Amygdala (tissue), 56 donors: ENCODE measurements at places on chromosomes 7 and 10.

GRCh38 chr7:11690395-11690794 lies 141.6 kb downstream of the THSD7A start:
- DNase-seq, result no peak

- no peak for DNase-seq
Measured at GRCh38 chr7:38211486-38211885, 33.4 kb downstream of the STARD3NL start.

DNA sequence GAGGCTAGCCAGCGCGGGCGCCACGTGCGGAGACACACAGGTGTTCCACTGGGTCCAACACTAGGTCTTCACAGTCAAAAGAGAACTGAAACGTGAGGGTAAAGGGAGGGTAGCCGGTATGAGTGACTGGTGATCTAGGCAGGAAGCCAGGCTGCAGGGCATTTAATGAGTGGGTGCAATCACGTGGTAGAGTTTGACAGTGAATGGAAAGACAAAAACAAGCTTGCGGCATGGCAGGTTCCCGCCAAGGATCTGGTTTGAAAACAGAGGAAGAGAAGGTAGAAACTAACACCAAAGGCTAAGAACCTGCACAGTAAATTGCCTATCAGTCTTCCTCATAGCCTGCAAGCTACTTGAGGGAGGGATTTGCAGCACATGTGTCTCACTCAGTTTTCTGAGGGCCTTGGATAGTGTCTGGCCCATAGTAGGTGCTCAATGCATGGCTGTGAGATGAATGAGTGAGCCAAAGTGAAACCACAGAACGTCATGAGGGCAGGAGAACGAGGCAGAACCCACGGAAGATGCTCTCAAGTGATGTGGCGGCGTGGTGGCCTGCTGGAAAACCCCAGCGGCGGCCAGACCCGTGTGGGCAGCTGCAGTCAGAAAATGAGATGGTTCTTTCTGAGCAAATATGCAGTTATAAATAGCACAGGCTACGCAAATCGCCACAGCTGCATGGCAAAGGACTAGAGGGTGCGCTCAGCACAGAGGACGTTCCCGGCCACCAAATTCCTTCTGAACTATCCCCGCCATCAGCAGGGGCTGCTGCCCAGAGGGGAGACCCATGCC lies 183.6 kb upstream of the NFE2L3 start:
- DNase-seq, result no peak

- DNase-seq, result no peak
Measured at GRCh38 chr10:99329554-99330346, 594 bp downstream of the CNNM1 start.

DNA sequence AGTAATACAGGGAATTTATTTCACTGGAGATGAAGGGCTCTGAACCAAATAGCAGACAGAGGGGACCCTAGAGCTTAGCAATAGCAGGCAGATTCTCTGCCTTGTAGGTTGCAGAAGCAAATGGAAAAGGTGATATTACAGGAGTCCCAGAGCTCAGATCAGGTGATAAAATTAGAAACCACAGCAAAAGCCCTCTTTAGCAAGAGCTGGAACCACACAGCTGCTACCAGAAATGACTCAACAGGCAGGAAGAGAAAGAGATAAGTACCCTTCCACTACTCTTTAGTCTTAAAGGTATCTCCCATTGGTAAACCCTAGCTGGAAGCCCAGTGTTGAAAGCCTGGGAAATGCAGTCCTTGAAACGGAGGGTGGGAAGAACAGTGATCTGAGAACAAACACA lies 535.6 kb upstream of the GHITM start:
- no peak for DNase-seq

GRCh38 chr7:78523930-78524329 lies 725.4 kb downstream of the PHTF2 start:
- no peak for DNase-seq

GRCh38 chr10:79927111-79927828 lies 21.6 kb downstream of the SFTPD start:
- peak; percentile 45 for DNase-seq

DNA sequence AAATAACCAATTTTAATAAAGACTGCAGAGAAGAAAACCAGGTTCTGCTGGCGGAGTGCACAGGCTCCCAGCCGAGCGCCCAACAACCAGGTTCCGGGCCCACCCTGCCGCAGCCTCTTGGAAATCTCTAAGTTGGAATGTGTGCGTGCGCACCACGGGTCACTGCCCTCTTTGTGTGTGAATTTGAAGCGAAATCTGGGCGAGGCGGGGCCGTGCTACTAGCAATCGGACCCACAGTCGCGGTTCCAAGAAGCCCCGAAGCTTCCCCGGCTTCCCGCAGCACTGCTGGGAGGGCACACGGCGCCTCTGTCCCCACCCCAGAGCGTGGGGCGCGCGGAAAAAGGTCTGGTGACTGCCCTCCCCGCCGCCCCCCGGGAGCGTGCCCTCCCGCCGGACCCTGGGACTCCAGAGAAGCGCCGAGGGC lies 666 bp upstream of the MAP3K8 start:
- DNase-seq, result no peak

DNA sequence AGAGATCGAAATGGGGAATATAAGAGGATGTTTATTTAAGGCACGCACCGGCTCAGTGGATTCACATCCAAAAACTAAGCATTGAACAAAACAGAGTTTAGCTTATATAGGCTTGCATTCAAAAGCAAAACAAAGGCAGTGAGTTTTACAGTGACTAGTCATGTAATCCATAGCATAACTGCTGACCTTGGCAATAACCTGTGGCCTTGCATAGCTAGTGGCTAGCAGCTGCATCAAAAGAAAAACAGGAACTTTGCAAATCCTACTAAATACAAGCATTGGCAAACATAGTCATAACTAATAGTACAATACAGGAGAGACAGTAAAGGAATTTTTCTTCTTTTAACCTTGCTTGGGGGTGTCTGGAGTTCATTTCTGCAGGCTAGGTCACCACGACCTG lies 9.7 kb upstream of the ZNF485 start:
- no peak for DNase-seq

DNA sequence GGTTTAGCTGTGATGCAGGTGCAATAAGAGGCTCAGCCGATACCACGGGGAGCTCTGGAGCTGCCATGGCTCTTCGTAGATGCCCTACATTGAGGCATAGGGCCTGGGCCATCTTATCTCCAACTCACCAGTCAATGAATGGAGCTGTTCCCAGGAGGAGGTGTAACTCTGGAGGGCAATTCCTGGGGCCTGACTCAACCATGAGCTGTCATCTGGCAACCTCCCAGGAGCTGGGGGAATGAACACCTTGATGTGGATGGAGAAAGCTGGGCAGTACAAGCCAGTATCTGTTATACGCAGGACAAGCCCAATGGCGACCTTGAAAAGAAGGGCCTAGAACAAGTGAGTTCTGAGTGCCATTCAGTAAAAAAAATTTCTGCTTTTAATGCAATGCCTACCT lies 224.0 kb upstream of the PLXDC2 start:
- no peak for DNase-seq

DNA sequence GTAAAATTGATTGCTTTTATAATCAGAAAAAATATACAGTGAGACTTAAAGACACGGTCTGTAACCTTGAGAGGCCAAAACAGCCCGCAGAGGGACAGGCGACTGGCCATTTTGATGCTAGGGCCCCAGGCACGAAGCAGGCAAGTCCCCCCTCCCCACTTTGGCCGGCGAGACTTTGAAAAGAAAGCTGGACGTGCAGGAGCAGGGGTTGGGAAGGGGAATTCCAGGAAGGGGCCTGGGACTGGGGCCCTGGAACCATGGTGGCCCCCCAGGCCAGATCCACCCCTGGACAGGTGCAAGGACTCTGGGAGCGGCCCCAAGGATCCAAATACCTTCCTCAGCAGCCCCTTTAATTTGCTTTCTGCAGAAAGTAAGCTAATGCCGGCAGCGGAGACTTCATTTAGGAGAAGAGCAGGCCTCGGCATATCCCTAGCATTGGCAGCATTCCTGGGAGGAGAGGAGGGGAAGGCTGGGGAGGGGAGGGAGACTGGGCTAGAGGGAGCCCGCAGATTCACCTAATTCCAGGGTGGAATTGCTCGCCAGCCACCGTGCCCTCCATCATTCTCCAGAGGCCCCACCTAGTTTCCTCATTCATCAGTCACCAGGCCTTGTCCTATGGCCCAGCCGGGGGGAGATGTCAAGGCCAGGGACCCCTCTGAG lies 24.9 kb upstream of the TNRC18 start:
- DNase-seq, result no peak

DNA sequence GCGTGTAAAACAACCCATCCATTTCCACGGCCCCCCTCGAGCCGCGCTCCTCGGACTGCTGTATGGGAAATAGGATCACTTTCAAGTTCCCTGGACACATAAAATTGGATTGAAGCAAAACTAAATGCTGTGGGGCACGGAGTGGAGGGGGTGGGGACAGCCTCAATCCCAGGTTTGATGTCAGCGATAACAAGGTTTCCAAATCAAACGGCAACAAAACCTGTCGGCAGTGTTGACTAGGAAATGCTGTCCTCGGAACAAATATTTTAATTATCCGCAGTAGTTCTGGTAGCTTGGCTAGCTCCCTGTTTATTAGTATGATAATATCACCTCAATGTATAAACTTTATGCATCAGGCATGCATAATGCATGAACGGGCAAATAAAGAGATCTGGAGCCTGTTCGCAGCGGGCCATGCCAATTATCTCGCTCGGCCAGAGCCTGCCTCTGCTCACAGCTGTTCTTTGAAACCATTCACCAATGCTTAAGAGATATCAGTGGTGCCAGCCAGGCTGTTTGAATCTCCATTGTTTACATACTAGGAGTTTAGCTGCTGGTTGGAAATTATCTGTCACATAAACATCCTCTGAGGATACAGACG lies 161.1 kb downstream of the PAXIP1 start:
- no peak for DNase-seq

DNA sequence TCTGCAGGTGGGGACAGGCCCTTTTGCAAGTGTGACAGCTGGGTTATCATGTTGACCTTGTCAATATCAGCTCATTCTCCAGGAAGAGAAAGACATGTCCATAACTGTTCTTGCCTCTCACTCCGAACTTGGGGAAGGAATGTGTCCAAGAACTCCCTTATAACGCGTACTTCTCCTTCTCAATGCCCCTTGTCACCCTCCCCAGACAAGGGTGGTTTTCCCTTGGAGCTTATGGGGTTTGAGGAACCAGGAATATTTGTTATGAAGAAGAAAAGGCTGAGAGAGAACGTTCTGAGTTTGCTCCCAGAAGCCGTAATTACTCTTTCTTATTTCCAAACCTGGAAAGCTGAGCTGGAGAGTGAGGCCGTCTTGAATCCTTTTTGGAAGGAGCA lies 77.4 kb downstream of the MKI67 start:
- DNase-seq, result no peak

- no peak for DNase-seq
Measured at GRCh38 chr10:56258378-56258777, 102.7 kb downstream of the ZWINT start.

DNA sequence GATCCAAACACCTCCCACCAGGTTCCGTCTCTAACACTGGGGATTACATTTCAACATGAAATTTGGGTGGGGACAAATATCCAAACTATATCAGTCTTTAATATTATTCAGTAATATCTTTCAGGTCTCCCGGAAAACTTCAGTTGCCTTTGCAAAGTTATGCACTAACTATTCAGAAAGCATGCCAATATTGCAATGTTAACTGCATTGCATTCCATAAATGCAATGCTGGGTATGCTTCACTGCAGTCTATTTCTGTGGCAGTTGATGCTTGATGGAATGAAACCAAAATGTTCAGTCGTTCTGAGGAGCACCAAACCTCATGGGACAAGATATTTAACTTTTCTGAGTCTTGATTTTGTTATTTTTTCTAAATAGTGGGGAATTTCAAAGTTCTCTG lies 147.5 kb downstream of the SLC16A9 start:
- DNase-seq, result no peak

- DNase-seq, result no peak
Measured at GRCh38 chr10:78559661-78560340, 509.0 kb upstream of the ZMIZ1 start.

DNA sequence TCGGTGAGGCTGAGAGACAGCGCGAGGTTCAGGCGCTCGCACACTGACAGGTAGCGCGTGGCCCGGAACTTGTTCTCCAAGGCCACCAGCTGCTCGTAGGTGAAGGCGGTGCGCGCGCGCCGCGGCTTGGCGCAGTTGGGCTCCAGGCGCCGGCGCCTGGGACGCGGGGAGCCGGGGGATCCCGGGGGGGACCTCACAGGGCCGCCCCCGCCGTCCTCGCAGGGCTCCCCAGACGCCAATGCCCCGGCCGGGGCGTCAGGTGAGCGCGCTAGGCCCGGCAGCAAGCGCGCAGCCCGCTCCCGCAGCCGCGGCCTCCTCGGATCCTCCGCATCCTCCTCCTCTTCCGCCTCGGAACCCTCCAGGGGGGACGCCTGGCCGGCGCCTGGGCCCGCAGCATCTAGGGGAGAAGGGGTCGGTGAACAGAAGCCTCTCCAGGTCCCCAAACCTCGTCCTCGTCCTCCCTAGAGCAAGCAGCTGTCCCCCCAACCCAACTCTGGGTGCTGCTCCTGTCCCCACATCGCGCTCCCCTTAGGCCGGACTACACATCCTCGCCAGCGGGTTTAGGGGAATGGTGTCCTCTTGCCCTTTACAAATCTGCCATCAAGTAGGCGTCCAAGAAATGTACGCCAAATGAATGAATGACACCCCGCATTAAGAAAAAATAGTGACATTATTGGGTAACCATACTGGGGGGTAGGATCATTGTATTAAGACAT lies 1.9 kb downstream of the NKX1-2 start:
- DNase-seq, result no peak

DNA sequence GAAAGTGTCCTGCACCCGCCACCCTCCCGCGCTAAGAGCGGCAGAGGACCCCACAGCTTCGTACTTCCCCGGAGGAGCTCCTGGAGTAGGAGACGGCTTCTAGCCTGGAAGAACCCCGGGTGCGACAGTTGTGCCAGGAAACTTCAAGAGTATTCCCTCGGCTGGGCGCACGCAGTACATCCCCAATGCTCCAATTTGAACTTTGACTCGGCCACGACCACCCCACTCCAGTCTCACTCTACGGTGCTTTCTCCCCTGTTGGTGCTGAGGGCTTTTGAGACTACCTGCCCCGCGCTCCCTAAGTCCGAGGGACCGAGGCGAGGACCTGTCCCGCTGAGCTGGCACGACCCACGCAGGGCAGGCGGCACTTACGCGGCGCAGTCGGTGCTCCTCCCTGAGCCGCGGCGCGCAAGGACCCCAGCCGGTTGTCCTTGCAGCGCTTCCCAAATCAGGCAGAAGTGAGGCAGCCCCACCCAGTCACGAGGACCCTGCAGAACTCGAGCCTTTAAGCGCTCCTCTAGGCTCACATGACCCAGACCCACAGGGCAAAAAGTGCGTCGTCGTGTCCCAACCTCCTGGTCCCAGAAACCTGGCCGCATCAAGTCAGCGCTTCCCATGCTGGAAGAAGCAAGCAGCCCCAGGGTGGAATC lies at the start of gene CPVL:
TSS of gene CPVL (minus strand) at position 481 of the 650 bp plus-strand sequence. CDS start 25,476 bp downstream, outside the sequence.
- DNase-seq, result no peak
